ENCODE measurements at places on chromosomes 13 and 19.

DNA sequence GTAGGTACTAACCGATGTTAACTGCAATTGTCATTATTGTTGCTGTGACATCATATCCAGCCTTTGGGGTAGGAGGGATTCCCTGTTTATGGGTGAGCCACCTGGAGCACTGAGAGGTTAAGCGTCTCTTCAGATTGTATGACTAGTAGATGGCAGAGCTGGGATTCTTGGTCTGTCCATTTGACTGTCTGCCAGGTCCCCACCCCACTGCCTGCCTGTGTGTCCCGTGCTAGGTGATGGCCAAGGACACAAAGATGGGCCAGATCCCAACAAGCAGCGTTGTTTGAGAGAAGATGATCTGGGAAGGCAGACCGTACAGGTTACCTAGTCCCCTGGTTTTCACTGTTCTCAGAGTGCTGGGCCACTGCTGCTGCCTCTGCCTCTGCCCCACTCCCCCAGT is 16.6 kb downstream of the PPP2R1A start:
- DNase-seq, result no peak

DNA sequence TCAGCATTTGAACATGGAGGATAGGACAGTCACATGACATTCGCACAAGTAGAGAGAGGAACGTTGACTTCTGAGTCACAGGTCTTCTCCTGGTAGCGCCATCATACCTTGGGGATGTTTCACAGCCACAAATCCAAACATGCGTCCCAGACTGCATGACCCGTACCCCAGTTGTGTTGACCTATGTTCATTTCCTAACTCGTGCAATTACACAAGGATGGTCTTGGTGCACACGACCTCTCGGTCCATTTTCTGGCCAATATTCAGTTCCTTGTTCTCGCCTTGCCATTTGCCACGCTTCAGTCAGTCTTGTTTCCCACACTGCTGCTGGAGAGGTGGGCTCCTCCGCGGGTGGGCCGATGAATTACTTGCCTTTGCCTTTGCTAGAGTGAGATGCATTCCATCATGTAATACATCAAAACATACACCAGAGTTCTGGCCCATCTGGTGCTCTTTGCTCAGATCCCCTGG is 87.3 kb downstream of the COL4A2 start:
- DNase-seq, result no peak

DNA sequence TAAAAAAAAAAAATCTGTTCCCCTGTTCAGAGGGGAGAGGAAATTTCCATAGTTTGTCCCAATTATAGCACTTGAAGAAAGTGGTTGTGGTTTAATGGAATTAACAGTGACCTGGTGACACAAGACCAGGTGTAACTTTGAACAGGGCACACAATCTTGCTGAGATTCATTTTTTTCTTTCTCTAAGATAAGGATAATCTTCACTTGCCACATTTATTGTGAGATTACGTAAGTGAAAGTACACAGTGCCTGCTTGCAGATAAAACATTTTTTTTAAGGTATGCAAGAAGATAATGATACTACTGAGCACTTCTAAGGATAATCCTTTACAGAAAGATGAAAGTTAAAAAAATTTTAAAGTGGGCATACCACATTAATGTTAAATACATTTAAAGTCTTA is 448.1 kb downstream of the DIAPH3 start:
- DNase-seq, result no peak

DNA sequence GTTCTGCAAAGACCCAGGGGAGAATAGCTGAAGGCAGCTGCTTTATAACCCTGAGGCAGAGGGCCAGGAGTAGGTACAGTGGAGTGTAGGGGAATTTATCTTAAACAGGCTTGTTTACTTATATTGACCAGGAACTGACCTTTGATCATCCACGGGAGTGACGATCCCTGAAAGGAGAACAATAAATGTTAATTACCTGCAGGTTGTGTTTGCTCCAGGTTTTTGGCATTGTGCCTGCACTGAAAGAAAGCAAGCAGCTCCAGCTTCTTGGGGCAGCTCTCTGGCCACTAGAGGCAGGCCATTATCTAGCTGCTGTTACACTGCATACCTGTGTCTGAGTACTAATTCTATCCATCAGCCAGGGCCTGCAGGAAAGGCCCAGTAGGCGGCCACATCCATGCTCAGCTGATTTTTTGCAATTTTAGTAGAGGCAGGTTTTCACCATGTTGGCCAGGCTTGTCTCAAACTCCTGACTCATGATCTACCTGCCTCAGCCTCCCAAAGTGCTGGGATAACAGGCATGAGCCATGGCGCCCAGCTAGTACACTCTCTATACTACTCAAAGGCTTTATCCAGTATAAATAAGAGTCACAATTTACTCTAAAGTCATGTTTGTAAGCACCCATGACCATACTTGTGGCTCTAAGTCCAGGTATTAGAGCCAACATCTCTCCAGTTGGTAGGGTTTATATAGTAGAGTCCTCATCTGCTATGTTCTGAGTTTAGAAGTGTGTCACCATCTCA is 8.5 kb upstream of the ZNF91 start:
- DNase-seq, result no peak

GRCh38 chr13:38685974-38686576 is 802 bp upstream of the FREM2 start:
- peak; percentile 22 for DNase-seq

GRCh38 chr13:90757127-90757680 is 590.3 kb upstream of the MIR17HG start:
- no peak for DNase-seq

DNA sequence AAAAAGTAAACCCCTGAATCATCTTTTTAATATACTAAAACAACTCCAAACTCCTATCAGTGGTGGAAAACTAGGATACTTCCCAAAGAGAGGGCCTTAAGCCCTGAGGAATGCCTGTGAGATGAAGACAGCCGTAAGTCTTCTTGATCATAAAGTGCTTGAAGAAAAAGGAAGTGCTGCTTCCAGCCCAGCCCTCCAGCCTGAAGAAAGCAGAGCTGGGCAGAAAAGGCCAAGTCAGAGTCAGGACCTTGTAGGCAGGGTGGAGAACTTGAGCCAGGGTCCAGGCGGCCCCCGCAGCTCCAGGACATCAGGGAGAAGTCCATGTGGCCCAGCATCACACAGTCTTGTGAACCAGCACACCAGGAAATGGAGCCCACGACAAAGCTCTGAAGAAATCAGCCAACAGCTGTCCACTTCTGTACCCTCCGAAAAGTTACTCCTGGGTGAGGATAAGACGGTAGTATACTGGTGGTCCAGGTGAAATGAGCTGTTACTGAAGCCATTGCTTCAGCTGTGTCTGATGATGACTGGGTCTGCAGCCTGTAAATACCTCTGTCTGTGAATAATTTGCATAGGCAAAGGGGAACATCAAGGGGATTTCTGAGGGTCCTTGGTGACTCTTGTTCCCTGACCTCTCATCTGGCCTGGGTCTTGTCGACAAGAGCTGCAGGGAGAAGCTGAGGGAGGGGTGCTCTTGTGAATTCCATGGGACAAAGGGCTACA is 18.7 kb upstream of the CRYL1 start:
- no peak for DNase-seq

GRCh38 chr19:47619763-47620162 is 10.8 kb downstream of the BICRA start:
- DNase-seq, result no peak

- no peak for DNase-seq
Measured at GRCh38 chr13:51034906-51035305, 76.2 kb downstream of the C13orf42 start.

DNA sequence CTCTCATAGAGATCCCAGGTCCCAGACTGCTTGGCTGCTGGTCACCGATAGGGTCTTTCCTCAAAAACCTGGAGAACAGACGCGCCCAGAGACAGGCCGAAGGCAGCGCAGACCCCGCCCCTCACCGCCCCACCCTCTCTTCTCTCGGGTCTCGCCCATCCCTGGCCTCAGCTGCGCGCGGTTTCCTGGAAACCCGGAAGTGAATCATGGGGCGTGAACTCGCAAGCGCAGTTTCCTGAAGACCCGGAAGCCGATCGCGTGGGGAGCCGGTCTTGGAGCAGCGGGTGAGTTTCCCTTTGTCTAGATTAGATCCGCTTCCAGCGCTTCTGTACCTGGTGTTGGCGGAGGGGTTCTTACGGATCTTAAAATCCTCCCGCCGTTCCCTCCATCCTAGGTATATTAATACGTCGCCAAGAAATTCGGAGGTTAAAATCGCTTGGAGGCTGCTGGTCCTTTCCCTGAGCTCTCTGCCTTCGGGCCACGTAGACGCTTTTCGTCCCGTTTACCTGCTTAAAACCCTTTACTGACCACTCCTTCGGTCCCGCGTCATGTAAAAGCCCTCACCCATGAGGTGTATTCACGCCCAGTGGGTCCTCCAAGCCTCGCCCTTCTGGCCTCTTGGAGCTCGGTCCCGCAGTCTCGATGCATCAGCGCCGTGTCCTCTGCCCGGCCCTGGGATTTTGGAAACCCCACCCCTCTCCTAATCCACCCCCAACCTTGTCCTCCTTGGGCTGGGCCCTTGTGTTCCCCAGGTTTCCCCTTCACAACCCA is at the start of gene ZNF578:
Gene ZNF578 (plus strand): TSS at position 230 of the 771 bp plus-strand sequence. CDS start 48,293 bp downstream, outside the sequence.
- peak; percentile 14 for DNase-seq

- DNase-seq, result no peak
Measured at GRCh38 chr19:6686628-6686975, 16.6 kb upstream of the TNFSF14 start.

GRCh38 chr13:20812890-20813289 is 39.1 kb upstream of the EEF1AKMT1 start:
- DNase-seq, result no peak

DNA sequence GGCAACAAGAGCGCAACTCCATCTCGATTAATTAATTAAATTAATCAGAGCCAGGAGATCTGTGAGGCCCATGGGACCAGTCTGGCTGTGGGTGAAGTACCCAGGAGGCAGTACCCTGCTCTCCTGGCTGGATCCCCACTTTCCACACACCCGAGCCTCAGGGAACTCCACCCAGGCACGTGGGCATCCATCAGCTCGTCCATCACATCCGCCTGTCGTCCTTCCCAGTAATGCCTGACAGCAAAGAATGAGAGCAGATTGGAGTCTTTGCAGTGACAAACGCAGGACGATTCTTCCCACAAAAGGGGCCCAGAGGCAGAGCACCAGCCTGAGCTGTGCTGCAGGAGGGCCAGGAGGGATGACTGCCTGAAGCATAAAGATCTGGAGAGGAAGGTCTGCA is 35.8 kb downstream of the VSTM2B start:
- no peak for DNase-seq

GRCh38 chr19:1634242-1634937 is 18.0 kb downstream of the TCF3 start:
- no peak for DNase-seq

GRCh38 chr13:113815151-113816058 is 48.5 kb downstream of the GAS6 start:
- DNase-seq, result no peak

- DNase-seq, result peak; percentile 38
Measured at GRCh38 chr19:48480183-48480557, 11.0 kb downstream of the CYTH2 start.

- no peak for DNase-seq
Measured at GRCh38 chr19:876780-877314, 16.1 kb downstream of the MED16 start.

GRCh38 chr19:42553292-42554045 is 25.2 kb upstream of the CEACAM1 start:
- DNase-seq, result no peak

DNA sequence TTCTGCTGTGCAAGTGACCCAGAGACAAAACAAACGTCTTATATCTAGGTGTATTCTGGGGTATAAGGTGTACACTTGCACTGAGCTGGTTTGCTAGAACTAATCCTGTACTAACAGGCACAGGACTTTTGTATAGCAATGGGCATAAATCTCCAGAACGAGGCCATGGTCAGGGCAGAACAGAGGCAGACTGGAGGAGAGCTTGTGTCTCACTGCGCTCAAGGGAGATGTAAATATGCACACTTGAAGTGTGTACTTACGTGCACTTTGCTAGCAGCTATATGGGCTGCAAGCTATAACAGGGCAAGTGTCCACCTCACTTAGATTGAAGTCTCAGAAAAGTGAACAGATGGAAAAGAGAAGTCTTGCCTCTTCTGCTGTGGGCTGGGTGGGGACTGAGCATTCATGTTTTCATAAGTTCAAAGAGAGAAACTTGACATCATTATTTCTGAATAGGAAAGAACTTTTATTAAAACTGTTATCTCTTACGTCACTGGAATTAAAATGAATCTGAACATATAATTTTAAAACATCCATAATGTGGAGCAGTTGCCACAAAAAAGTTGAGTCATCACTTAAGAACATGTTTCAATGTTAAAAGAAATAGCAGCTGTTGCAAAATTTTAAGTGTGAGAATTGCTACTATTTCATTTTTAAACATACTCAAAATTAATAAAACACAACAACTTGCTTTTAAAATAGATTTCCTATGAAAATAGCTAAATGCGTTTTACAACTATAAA is 888.3 kb downstream of the PCDH9 start:
- no peak for DNase-seq

DNA sequence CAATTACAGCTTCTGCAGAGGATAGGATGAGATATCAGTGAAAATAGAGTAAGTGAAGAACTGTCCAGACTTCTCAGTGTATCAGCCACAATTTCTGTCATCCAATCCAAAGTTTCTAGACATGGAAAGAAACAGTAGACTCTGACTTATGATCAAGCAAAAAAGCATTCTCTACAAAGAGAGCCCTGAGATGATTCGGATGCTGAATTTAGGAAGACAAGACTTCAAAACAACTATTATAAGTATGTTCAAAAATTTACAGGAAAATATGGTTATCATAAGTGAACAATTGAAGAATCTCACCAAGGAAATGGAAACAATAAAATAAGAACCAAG is 238.2 kb upstream of the IRS2 start:
- no peak for DNase-seq

DNA sequence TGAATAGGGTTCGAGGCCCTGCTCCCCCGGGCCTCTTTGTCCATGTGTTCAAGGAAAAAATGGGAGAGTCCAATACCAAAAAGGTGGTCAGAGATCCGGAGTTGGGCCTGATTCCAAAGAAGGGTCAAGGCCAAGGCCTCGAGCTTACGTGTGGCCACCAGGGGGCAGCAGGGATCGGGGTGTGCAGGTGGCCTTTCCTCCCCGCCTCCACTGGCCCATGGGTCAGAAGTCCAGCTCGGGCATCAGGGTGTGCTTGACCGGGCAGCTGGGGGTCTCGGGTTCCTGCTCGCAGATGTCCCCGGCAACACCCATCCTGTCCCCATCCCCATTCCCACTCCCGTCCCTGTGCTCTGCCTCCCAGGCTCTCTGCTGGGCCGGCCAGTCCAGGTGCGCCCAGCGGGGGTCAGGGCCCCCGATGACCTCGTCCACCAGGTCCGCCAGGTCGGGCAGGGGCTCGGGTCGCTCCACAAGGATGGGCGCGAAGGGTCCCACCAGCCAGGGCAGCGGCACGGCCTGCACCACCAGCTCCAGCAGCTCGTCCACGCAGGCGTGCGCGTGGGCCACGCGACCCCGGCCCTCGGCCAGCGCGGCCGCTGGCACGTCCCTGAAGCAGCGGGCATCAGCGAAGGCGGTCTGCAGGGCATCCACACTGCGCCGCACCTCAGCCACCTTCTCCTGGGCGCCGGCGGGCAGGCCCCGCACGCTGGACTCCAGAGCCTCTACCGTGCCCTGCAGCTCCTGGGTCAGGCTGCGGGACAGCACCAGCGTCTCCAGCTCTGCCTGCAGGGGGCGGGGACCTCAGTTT is 5.2 kb upstream of the PLIN4 start:
- DNase-seq, result no peak

DNA sequence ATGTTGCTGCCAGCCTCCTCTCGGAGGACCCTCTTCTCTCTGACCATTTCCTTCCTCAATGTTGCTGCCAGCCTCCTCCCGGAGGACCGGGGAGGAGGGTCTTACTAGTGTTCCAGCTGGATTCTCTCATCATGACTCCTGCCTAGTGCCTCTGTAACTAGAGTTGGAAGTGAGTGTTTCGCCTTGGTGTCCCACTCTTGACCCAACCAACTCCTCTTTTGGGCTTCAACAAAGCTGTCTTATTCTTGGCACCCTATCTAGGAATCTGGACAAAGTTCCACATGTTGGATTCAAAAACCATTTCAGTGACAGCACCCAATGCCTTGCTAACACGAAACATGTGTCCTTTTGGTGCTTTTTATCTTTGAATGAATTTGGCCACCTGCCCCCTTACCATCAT is 165.4 kb downstream of the GPC5 start:
- DNase-seq, result no peak

Measured in nucleus accumbens (tissue), 56 donors.